Stimulated activated CD4-positive, alpha-beta T cell treated with anti-CD3 and anti-CD28 coated beads, Interleukin-4, amount 100 ng/mL, for 1 hour (primary cell): ENCODE measurements at places on chromosomes 5 and 9.

DNA sequence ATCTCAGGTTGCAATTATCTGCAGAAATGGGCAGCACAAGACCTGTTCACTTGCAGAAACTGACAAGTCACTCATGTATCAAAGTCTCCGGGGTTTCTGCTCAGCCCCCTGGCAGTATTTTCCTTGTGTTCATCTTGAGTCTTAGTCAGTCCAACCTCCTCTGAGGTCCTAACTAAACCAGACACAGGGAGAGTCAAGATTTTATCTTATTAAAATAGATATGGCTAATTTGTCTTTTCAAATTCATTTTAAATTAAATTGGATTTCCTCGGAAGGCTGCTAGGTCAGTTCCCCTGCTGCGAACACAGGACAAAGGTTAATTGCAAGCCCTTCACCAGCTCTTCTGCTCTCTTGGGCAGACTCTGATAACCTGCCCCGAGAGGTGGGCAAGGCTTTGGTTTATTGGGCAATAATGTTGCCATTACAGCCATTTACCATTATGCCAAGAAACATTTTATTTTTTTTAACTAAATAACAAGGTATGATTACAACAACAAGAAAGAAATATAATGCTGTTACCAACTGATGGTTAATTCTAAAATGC, 103.5 kb downstream of the MAPKAP1 start:
- DNase-seq = no peak

DNA sequence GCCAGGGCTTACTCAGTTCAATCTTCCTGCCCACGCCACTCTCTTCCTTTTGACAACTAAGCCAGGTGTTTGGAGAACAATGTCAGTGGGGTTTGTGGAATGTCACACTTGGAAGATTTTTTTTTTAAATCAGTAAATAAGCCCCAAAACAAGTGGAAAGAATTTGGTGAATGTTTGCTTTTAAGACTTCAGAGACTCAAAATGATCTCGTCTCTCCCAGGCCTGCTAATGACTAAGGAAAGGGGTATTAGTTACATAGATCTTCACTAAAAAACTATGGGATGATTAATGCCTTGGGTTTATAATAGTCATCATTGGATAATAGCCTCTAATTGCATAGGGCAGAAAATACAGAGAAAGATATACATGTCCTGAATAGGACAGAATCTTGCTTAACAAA, 166.4 kb downstream of the DMRT2 start:
- DNase-seq = no peak

DNA sequence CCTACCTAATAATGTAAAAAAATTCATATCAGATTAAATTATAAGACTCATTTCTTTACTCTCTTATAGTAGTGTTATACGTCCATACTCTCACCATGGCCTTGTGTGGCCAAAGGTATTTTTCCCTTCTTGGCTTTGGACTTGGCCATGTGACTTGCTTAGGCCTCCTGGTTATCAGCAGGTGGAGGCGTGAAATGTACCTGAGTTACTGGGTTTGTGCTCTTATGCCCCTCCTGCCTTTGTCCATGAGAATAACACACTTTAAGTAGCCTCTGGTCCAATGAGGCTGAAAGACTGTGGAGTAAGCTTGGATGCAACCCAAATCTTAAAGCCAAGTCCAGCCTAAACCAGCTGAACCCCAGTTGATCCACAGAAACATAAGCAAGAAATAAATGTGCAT, 68.7 kb downstream of the RETREG1 start:
- no peak for DNase-seq

- DNase-seq = no peak
Measured at GRCh38 chr5:99621772-99622681, 693.2 kb upstream of the CHD1 start.

- DNase-seq = no peak
Measured at GRCh38 chr5:148427370-148428042, 43.7 kb downstream of the FBXO38 start.
